Osteoblast (primary cell): ENCODE measurements at places on chromosomes 6 and 20. TPM values are rescaled to one million over a fixed set of nuclear protein-coding genes. Genes with fewer than 3 reads are reported as not detected.
A peak's percentile ranks its signal among the peaks of the same experiment; 100 is the strongest.

GRCh38 chr6:1336246-1336843 lies 24.4 kb downstream of the FOXQ1 start:
- DNase-seq = no peak
- H3K27me3 ChIP-seq = peaks cover under 1% of the 10 kb centered on the region
- H3K27ac ChIP-seq = no peak overlapping the region
- H3K4me1 ChIP-seq = peaks cover 9% of the 10 kb centered on the region

Gene PDE7B
- 25.3 and 33.9 TPM in 2 replicates for total RNA-seq

Gene ABHD16B
- not detected in 2 replicates for total RNA-seq

Gene FRK
- 1.1 and 1.2 TPM in 2 replicates for total RNA-seq

Gene JPH2
- 1.2 and 2.2 TPM in 2 replicates for total RNA-seq

- no peak for DNase-seq
- H3K36me3 ChIP-seq = no peaks in the 10 kb centered on the region
- no peak overlapping the region for H3K27ac ChIP-seq
- H3K4me1 ChIP-seq = peaks cover 7% of the 10 kb centered on the region
These were observed 69.1 kb upstream of the TOP1 start for GRCh38 chr20:40959325-40960092.

- DNase-seq = no peak
- no peaks in the 10 kb centered on the region for H3K27me3 ChIP-seq
- peaks cover 36% of the 10 kb centered on the region for H3K4me1 ChIP-seq
- H3K4me3 ChIP-seq = no peak overlapping the region
- H3K36me3 ChIP-seq = no peaks in the 10 kb centered on the region
- peak overlapping the region; percentile 71 for H3K27ac ChIP-seq
These were observed 298.7 kb upstream of the MARCKS start for GRCh38 chr6:113558431-113558830.

Gene CCDC170
- 1.8 and 2.7 TPM in 2 replicates for total RNA-seq

DNA sequence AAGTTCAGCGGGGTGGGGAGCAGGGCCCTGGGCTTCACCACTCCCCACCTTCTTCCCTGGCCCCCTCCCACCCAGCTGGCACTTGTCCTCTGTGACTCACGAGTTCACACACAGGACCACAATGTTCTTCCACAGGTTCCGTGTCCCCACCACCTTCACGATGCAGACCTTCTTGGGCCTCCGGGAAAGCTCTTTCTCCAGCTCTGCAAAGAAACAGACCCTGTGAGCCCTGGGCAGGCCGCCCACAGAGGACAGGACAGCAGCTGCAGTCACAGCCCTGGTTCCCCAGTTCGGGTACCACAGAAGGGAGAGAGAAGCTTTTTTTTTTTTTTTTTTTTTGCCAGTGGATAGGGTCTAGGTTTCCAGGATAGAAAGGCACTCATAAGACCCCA lies 30.9 kb downstream of the PSMG4 start:
- H3K4me1 ChIP-seq = peaks cover 3% of the 10 kb centered on the region
- peaks cover 5% of the 10 kb centered on the region for H3K36me3 ChIP-seq
- no peaks in the 10 kb centered on the region for H3K27me3 ChIP-seq
- no peak overlapping the region for H3K27ac ChIP-seq
- no peak overlapping the region for H3K4me3 ChIP-seq
- DNase-seq = peak; percentile 15

Gene SNAP25
- 1.8 TPM in 2 replicates for total RNA-seq
